RWPE1 (cell line): ENCODE measurements at places on chromosomes 1 and 21.
A peak's percentile ranks its signal among the peaks of the same experiment; 100 is the strongest.

GRCh38 chr21:17931080-17931479 is 111.9 kb upstream of the C21orf91 start:
- DNase-seq: no peak

DNA sequence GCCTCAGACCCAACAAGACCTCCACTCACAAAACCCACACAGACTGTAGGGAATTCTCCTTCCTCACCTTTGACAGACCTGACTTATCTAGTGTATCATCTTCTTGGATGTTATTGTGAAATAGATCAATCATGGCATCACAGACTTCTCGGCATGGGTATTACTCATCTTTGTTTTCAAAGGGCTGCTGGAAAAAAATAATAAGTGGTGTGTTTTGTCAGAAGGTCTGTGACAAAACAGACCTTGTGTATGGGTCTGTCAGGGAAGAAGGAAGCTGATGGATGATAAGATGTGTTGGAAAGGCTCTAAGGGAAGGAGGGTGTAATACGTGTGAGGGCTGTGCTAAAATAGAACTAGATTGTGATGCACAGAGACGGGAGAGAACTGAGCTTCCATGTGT is 13.9 kb upstream of the S100A7 start:
- DNase-seq: no peak

DNA sequence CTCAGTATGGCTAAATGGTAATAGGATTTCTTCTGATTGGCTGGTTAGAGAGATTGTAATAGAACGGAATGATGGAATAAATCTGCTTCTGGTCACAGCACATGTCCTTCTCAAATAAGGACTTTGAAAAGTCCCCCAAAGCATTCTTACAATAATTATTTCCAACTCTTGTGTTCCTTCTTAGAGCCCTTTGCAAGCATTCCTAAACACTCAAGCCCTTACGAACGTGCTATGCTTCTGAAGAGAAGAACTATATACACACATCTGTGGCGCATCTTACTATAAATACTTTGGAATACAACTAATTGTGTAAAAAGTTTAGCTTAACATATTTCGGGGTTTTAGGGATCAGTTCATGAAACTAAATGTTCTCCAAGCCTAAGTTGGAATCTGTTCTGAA is 25.6 kb downstream of the CLIC4 start:
- DNase-seq: no peak

- DNase-seq: no peak
Measured at GRCh38 chr1:246919902-246920301, 11.8 kb downstream of the AHCTF1 start.

DNA sequence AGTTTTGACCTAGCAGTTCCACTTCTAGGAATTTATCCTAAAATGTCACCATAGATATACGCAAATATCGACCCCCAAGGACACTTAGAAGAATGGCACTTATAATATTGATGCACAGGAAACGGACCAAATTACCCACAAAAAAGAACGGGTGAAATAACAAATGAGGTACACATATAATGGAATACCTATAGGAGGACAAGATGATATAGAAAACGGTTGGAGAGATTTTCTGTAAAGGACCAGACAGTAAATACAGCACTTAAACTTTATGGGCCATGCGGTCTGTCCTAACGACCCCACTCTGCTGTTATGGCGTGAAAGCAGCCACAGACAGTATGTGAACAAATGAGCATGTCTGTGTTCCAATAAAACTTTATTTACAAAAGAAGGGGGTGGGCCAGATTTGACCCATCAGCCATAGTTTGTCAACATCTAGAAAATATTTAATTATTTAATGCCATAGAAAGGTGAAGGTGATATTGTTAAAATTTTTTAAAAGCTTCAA is 2.4 kb downstream of the TMPRSS3 start:
- no peak for DNase-seq

DNA sequence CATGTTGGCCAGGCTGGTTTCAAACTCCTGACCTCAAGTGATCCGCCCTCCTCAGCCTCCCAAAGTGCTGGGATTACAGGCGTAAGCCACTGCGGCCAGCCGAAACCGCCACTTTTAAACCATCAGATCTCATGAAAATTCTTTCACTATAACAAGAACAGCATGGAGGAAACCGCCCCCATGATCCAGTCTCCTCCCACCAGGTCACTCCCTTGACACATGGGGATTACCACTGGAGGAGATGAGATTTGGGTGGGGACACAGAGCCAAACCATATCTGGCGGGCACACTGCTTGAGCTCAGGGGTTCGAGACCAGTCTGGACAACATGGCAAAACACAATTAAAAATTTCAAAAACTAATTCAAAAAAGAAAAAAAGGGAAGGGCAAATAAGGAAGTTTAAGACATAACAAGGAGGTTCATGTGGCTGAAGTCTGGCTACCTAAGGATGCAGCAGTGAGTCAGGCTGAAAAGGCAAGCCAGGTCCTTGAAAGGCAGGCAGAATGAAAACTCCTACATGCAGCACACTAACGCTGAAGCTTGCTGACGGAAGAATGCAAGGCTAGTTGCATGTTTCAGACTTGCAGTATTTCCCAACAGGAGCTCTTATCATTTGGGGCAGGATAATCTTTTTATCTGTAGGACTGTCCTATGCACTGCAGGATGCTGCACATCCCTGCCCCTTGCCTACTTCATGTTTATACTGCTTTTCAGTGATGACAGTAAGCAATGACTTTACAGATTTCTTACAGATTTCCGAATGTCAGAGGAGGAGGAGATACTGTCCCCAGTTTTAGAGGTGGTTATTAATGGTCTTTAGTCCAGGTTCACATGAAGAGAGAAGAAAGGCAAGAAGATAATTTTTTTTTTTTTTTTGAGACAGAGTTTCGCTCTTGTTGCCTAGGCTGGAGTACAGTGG is 49.3 kb downstream of the FBXO42 start:
- no peak for DNase-seq

DNA sequence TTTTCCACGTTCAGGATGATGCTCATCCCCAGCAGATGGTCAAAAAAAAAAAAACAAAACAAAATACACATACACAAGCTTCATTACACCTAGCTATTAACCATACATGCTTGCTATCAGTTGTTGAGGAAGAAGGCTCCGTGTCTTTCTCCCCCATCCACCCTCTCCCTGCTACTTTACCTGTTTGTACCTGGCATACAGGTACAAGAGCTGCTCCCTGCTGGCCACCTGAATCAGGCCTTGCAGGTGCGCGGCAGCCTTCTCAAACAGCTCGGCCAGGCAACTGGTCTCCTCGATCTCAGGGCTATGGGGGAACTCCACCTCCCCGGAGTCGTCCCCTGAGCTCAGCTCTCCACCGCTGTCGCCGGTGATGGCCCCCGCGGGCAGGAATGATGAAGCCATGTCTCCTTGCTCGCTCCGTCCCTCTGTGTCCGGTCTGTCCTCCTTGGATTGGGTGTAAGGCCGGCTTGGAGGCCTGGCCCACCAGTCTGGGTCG is 464 bp downstream of the ACBD6 start:
- DNase-seq: peak; percentile 65
